ENCODE measurements at places on chromosomes 4 and X. TPM values are rescaled to one million over a fixed set of nuclear protein-coding genes. Genes with fewer than 3 reads are reported as not detected.

KIT gene
- total RNA-seq = 1.2 TPM

LARP1B gene
- 18.9 TPM for total RNA-seq

LNX1 gene
- total RNA-seq = 9.1 TPM

HSD17B13 gene
- 0.13 TPM for total RNA-seq

SPANXN3 gene
- not detected for total RNA-seq

OCRL gene
- 29.0 TPM for total RNA-seq

PLXNB3 gene
- 15.2 TPM for total RNA-seq

CCDC158 gene
- 1.2 TPM for total RNA-seq

DSPP gene
- not detected for total RNA-seq
